ENCODE measurements at places on chromosomes 7 and 10. TPM values are rescaled to one million over a fixed set of nuclear protein-coding genes. Genes with fewer than 3 reads are reported as not detected.
A peak's percentile ranks its signal among the peaks of the same experiment; 100 is the strongest.

DNA sequence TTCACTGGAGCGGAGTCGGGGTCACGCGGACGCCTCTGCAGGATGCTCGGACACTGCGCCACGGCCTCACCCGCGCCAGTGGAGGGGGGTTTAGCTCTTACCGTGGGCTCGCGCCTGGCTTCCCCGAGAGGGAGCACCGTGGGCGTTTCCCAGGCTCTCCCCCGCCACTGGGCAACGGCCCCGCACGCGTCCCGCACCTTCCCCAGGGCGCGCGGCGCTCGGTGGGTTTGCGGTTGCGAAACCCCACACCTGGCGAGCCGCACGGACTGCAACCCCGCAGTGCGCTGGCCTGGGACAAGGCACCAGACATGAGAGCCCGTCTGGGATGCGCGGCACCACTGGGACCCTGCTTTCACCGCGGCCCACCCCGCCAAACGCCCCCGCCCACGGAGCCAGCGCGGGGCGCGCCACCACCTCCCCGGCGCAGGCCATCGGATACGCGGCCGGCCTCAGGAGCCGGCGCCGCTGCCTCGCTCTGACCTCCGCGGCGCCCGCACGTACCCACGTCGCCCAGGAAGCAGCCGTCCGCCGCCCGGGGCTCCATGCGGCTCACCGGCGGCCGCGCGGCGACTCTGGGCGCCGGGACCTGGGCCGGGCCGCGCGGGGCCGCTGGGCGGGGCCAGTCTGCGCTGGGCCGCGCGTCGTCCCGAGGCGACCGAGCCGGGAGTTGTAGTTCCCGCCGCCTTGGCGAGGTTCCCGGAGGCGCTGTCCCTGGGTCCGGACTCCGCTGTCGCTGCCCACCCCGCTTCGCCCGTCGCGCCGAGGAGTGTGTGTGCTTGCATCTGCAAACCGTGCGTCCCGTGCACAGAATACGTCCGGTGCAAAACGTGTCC, at the start of gene ASB13:
ASB13 (minus strand) TSS at position 588 of the 833 bp plus-strand sequence; CDS start at position 544, 44 bp downstream.
- DNase-seq, result peak; percentile 24

Gene PDE6C
- total RNA-seq, result not detected

GRCh38 chr10:51532044-51532443, 167.4 kb downstream of the CSTF2T start:
- DNase-seq, result no peak

- DNase-seq, result peak; percentile 19
These were observed 992 bp upstream of the IGF2BP3 start for GRCh38 chr7:23471106-23471859.

DNA sequence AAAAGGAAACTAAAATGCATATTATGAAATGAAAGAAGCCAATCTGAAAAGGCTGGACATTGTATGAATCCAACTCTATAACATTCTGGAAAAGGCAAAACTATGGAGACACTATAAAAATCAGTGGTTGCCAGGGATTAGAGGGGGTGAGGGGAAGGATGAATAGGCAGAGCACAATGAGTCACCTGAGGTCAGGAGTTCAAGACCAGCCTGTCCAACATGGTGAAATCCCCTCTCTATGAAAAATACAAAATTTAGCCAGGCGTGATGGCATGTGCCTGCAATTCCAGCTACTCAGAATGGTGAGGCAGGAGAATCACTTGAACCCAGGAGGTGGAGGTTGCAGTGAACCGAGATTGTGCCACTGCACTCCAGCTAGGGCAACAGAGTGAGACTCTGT, 324.8 kb upstream of the PHYHIPL start:
- DNase-seq, result no peak

- no peak for DNase-seq
These were observed 17.4 kb upstream of the GPR141 start for GRCh38 chr7:37666026-37666799.

Gene OR9A2
- total RNA-seq, result not detected

DNA sequence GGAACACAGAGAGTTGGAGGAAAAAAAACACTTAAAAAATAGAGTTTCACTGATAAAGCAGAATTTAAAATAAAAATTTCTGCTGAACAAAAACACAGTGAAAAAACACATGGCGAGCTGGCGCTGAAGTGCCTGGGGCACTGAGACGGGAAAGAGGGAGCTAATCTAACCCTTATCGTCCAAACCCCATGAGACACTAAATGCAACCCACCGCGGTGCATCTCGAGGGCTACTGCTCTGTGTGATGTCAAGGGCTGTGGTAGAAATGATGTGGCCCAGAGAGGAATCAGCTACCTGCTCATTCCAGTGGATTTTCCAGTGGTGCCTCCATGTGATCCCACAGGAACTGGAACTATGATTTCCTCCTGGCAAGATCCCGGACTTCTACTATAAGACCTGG, 499.3 kb downstream of the SUGCT start:
- no peak for DNase-seq

Gene GARS1
- 119 TPM for total RNA-seq

- DNase-seq, result no peak
These were observed 531.2 kb upstream of the GHITM start for GRCh38 chr10:83607959-83608745.

DNA sequence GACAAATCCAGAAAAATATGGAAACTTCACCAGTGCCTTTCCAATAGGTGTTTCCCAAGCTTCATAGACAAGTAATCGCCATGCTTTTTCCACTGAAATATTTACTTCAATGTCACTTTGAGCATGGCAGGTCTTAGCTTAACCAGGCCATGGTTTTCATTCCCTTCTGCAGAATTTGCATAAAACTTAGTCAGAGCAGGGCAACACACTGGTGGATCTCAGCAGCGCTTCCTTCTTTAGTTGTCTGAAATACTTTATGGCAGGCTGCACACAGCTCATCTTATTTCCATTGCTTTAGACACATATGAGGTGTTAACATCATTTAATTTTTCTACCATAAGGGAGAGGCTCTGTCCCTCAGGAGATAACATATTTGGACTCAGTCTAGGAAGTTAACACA, 102.9 kb upstream of the AHR start:
- no peak for DNase-seq

Gene KNDC1
- not detected for total RNA-seq

DNA sequence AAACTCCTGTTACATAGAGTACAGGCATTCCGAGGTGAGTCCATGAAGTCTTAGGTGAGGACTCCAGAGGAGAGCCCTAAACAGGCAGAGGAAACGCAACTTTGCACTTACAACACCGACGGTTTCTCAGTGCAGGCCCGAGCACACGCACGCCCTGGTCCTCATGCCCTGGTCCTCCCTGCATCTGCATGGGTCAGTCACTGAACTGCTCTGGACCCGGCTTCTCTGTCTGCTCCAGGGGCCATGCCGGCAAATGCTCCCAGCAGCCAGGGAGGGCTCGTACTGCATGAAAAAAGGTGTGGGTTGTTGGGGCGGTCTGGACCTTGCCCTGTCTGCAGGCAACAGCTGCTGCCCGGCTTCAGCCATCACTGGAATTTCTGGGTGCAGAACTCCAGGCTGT, 317.3 kb upstream of the SHH start:
- DNase-seq, result no peak

Gene PNLIPRP3
- total RNA-seq, result not detected

DNA sequence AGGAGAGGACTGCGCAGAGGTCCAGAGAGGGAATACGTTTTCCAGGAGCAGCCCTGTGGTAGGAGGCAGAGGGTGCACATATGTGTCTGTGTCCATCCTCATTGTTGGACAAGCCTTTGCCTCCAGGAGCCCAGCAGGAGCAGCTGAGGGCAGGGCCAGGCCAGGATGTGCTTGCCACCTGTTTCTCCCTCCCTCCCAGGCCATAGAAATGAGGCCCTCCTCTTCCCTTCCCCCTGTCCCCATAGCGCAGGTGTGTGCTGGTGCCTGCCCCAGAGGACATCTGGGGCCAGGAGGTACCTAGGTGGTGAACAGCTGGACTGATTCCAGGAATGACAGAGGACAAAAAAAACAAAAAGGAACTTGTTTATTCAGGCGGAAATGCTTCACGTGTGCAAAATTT, 10.5 kb upstream of the CXCL12 start:
- DNase-seq, result no peak

- DNase-seq, result no peak
These were observed 127.9 kb downstream of the FAM53B start for GRCh38 chr10:124616040-124616835.

GRCh38 chr7:73876973-73877372, 16.0 kb downstream of the TMEM270 start:
- DNase-seq, result no peak

DNA sequence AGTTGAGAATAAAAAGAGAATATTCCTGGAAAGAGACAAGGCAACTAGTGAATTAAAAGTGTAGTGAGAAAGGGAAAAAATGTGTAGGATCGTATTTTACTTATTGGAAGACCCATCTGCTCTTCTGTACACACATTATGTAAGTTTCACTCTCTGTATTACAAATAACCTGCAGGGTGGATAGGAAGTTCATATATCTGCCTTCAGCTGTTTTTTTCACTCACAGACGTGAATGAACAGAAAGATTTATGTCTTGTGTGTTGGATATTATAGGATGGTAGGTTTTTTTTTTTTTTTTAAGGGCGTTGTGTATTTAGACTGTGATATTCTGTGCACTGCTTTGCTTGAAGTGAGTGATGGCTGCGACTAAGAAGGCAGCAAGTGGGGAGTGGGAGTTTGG, 266.5 kb downstream of the AUTS2 start:
- no peak for DNase-seq

GRCh38 chr10:48792687-48793096, 108.0 kb downstream of the WDFY4 start:
- DNase-seq, result no peak

DNA sequence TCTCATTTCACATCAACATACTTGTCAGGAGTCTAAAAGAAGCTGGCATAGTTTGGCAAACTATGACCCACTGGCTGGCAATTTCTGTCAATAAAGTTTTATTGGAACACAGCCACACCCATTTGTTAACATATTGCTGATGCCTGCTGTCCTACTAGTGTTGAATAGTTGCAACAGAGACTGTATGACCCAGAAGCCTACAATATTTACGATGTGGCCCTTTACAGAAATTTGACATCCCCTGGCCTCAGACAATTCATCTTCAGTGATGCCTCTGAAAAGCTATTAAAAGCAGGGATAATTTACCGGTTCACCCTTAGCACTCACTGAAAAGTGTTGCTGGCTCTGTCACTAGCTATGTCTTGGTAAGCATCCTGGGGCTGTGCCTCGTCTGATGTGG, 155.2 kb downstream of the ARID5B start:
- no peak for DNase-seq

Gene CYP2C9
- not detected for total RNA-seq

- no peak for DNase-seq
These were observed 4.3 kb upstream of the GIMAP5 start for GRCh38 chr7:150732786-150733481.

Gene SLC13A4
- total RNA-seq, result not detected

GRCh38 chr10:9957351-9957750, 1060.3 kb upstream of the CELF2 start:
- no peak for DNase-seq

GRCh38 chr10:73931767-73932619, 21.1 kb downstream of the PLAU start:
- DNase-seq, result no peak

DNA sequence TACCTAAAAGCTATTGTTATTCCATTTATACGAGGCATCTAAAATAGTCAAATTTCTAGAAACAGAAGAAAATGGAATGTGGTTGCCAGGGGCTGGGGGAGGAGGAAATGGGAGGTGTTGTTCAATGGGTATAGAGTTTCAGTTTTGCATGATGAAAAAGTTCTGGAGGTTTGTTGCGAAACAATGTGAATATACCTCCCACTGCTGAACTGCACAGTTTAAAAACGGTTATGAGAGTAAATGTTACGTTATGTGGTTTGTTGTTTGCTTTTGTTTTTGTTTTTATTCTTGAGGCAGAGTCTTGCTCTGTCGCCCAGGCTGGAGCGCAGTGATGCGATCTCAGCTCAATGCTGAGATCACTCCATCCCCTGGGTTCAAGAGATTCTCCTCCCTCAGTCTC, 64.9 kb upstream of the NRBF2 start:
- no peak for DNase-seq
